Effector memory CD8-positive, alpha-beta T cell (primary cell): ENCODE measurements at places on chromosomes 1 and 21.
A peak's percentile ranks its signal among the peaks of the same experiment; 100 is the strongest.

- no peak for DNase-seq
Measured at GRCh38 chr1:165836664-165837482, 9.5 kb downstream of the UCK2 start.

DNA sequence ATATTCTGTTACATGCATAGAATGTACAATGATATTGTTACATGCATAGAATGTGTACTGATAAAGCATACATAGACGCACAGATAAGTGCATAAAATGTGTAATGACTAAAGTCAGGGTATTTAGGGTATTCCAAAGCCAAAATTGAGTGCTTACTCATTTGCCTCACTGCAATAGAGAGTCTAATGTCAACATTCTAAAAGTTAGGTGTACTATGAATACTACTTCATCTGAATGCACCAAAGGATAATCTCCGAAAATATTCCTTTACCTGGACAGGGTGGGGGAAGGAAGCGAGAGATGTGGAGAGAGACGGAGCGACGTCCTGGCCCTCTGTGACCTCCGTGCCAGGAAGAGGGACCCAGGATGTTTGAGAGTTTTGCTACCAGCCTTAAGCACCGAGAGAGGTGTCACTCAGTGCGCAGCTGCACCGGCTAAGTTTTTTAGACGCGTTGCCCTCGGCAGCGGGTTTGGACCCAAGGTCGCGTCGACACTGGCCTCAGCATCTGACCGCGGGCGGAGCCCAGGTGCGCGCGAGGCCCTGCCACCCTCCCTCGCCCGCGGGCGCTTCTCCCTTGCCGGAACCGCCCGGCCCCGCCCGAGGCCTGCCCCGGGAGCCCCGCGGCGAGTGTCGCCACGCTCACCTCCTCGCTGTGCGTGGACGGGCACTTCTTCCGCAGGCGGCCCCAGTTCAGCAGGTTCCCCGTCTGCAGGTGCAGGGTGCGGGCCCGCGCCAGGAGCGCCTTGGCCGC, 660 bp downstream of the GCLM start:
- peak; percentile 42 for DNase-seq

- DNase-seq = no peak
Measured at GRCh38 chr1:205417870-205418635, 3.8 kb downstream of the LEMD1 start.

GRCh38 chr1:221888801-221889200, 146.9 kb upstream of the DUSP10 start:
- DNase-seq = no peak

GRCh38 chr1:151944857-151945575, 35.7 kb upstream of the THEM4 start:
- DNase-seq = no peak

DNA sequence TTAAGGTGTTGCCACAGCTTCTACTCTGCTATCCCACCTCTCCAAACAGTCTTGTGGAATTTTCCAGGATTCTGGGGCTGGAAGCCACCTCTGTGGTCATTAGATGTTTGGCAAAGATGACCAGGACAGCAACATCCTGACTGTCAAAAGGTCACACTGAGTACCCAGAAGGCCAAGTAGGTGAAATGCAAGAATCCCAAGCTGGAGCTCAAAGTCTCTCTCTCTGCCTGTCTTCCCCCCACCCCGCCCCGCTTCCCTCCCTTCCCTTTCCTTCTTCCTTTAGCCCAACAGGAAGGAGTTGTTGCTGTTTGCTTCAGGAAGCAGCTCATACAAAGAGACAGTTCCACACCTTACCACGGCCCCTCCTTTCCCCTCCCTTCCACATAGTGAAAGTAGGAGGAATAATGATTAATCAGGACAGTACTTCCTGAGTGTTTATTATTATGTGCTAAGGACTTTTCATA, 75.6 kb upstream of the SLC2A1 start:
- no peak for DNase-seq

DNA sequence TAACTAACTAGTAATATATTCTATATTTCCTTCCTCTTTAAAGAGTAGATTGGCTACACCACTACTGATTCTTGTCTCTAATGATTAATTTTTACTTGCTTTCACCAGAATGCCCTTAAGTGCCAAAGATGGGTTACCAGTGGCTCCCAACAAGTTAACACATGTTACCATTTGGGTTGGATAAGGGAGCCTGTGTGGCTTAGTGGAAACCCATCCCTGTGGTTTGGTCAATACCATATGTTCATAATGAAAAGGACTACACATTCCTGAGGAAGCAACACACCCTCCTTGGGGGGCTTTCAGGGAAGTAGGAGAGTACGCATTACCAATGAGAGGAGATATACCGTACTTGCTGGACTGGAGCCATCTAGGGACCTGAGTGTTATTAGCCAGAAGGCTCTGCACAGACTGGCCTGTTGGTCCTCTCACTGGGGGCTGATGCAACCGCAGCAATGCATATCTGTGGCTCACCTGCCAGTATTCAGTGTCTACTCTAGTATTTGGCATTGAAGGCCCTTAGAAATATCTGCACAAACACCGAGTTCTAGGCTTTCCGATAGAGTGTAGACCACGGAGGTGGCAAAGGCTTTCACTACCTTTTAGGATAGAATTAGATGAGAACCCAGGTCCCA, 29.3 kb upstream of the PLXNA2 start:
- no peak for DNase-seq

GRCh38 chr1:176225479-176225875, 18.4 kb upstream of the COP1 start:
- no peak for DNase-seq

DNA sequence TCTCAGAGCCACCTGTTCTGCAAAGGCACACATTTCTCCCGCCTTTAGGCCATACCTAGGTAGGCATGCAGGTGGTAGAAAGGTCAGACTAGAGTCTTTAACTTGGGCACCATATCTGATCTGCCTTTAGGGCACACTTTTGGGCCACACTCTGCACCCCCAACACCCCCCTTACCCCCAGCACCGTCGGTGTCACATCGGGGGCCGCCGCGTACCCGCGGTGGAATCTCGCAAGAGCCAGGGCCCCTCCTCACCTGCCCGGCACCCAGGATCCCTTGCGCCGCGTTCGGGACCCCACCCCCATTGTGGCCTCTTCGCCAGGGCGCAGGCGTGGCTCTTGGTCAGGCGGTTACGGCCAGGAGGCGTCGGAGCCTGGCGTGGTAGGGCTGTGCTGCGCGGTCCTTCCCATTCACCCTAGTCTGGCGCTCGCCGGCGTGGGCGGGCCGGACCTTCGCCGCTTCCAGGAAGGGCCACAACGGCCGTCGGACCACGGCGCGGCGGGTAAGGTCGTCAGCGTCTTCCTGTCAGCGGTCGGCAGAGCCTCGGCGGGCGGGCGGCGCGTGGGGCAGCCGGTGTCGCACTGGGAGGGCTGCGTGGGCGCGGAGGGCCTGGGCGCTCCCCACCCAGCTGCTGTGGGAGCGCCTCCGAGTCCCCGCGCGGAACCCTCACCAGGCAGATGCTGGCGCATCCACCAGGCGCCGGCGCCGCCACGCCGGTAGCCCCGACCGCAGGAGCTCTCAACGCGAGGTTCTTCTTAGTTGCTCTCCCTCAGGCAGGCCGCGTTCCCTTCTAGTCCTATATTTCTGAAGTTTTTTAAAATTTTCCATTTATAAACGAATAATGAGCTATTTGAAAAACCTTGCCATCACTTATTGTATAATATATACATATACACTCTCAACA, at the start of gene DNAH14:
Gene DNAH14, plus strand, starts transcription at position 341 of the 903 bp plus-strand sequence. CDS start 23,028 bp downstream, outside the sequence.
- no peak for DNase-seq

- DNase-seq = no peak
Measured at GRCh38 chr1:171477804-171478203, 7.5 kb upstream of the PRRC2C start.

GRCh38 chr1:116661633-116662032, 5.9 kb downstream of the IGSF3 start:
- DNase-seq = no peak

GRCh38 chr21:33289199-33289819, 23.1 kb downstream of the IL10RB start:
- DNase-seq = no peak

DNA sequence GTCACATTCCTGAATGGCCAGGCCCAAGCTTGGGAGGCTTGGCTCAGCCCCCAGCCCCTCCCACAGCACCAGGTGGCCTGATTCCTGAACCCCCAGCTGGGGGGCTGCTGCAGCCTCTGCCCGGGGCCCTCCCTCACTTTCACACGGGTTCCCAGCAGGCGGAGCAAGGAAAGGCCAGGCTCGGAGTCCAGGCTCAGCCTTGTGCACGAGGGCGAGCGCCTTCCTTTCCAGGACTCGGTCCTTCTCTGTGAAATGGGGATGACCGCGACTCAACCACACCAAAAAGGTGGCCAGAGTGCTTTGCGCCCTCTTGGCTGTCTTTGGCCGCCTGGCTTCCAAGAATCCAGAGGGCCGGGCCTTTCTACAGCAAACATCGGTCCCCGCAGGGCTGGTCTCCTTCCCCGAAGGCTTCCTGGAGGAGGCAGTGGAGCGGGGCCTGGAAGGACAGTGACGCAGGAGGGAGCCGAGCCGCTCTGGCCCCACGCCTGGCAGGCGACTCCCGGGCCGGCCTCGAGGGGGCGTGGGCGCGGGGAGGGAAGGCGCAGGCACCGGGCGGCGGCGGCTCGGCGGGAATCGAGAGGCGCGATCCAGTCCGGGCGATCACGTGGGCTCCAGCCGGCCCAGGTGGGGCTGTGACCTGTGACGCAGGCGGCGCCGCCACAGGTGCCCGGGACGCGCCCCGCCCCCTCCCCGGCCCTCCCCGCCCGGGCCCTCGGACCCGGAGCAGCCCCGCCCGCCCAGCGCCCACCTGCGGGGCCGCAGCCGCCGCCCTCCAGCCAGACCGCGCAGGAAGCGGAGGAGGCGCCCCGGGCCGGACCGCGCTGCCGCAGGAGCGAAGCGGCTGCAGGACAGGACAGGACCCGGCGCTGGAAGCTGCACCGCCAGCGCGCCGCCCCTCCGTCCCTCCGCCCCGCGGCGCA, at the start of gene ARHGEF16:
Gene ARHGEF16, plus strand, starts transcription at position 775 of the 920 bp plus-strand sequence. CDS start 8,420 bp downstream, outside the sequence.
- no peak for DNase-seq

DNA sequence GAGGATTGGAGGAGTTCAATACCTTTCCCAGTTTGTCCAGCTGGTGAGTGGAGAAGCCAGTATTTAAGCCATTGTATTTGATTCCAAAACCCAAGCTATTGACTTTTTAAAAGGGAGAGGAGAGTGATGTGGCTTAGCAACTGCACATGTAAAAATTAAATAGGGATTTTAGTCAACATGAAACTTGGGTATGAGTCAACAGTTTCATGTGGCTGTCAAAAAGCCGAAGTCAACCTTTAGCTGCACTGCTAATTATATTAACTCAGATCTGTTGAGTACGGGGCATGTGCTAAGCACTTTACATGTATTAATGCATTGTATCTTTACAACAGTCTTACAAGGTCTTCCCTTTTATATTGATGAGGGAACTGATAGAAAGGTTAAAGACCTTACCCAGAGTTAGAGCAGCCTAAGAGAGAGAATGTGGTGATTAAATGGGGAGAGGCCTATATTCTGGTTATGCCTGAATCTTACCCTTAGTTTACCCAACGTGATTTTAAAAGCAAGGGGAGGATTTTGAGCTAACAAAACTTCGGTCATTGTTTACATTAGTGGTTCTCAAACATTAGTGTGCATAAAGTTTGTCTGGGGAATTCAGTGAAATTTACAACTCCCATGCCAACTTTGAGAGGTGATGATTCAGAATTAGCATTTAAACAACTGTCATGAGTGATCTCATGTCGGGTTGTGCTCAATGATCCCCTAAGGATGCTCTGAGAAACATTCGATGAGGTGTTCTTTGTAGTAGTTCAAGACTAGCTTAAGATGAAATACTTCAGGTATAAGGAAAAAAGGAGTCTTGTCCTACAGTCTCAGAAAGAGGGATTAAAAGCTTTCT, 6.9 kb upstream of the SLC35F3 start:
- no peak for DNase-seq

- DNase-seq = no peak
Measured at GRCh38 chr1:98749152-98749756, 87.7 kb downstream of the SNX7 start.

GRCh38 chr1:179939941-179940340, 14.7 kb upstream of the CEP350 start:
- no peak for DNase-seq

DNA sequence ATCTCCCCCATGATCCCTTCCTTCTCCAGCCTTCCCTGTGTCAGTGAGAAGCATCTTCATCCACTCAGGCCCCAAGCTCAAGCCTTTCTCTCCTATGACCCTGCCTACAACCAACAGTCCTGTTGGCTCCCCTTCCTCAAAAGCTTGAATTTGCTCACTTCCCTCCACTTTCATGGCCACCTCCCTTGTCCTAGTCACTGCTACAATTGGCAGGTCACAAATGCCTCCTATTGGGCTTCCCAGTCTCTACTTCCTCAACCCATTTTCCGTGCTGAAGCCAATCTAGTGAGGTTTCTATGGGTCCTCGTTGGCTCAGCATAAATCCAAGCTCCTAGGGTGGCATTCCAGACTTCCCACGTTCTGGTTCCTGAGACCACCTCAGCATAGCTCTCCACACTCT, 40.2 kb upstream of the SLC6A9 start:
- DNase-seq = no peak

- DNase-seq = no peak
Measured at GRCh38 chr1:165476776-165477175, 31.9 kb upstream of the RXRG start.

- DNase-seq = no peak
Measured at GRCh38 chr1:227728059-227728891, 6.8 kb downstream of the JMJD4 start.

- DNase-seq = no peak
Measured at GRCh38 chr1:30290581-30290980, 432.8 kb downstream of the MATN1 start.

DNA sequence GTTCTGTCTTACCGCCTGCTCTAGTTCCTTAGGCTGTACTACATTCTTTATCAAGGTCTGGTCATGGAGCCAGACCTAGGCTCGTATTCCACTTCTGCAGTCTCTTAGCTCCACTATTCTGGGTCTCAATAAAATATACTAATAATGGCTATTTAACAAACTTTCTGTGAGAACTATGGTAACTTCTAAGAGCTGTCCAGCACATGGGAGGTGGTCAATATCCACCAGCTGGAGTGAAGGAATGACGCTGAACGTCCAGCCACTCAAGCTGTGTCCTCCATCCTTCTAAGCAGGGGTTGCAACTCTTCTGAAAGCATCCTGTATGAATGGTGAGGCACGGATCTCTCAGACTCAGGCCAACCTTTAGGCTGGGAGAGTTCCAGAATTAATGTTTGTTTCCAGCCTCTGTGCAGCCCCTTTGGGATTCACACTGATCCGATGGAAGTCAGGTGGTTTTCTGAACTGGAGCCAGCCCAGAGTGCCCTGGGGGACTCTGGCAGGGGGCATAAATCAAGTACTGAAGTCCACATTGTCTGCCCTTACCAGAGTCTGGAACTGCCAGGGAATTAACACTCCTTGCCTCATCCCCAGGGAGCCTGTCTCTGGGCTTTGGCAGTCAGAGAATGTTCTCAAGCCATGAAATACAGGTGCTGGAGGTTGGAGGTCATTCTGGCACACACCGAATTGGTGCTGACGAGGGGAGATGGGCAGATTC, 57.4 kb downstream of the BRINP2 start:
- DNase-seq = no peak

DNA sequence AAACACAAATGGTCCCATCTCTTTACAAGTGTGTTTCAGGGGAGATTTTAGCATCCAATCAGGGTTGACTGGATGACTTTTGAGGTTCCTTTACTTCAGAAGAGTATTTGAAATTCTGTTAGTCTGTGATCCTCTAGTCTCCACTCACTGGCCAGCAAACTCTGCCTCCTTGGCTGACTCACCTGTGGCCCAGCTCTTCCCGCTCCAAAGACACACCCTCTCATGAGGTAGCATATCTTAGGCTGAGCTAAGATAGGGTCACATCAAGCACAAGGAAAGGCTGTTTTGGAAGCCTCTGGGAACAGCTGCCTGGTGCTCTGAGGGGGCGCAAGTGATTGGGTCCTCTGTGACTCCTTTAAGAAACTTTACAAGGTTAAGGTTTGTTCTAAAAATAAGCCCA, 102.3 kb upstream of the FGGY start:
- DNase-seq = no peak
